Osteoblast (primary cell): ENCODE measurements at places on chromosomes 3 and 15. TPM values are rescaled to one million over a fixed set of nuclear protein-coding genes. Genes with fewer than 3 reads are reported as not detected.

DNA sequence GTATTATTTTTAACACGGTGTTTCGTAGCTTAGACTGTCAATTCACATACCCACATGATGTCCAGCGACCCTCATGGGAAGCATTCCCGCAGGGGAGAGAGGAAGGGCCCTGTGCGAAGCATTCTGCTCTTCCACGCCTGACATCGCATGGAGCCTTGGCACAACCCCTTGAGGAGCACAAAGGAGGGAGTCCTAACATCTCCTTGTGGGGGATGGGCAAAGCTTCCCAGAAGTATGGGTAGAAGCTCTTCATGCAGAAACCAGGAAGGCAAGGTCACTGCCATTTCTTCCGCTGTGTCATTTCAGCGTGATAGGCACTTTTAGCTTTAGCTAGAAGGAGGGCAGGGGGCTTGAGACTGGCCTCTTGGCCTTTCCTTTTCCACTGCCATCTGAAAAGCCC, 28.7 kb upstream of the USP3 start:
- H3K27ac ChIP-seq, result peak overlapping the region; percentile 94
- H3K4me1 ChIP-seq, result peaks cover 51% of the 10 kb centered on the region
- no peak for DNase-seq
- no peaks in the 10 kb centered on the region for H3K36me3 ChIP-seq
- no peaks in the 10 kb centered on the region for H3K27me3 ChIP-seq

- H3K4me3 ChIP-seq, result no peak overlapping the region
- H3K27me3 ChIP-seq, result peaks cover 50% of the 10 kb centered on the region
- no peak overlapping the region for H3K27ac ChIP-seq
- H3K4me1 ChIP-seq, result no peaks in the 10 kb centered on the region
Observed at GRCh38 chr15:69893863-69894262, 203.9 kb downstream of the TLE3 start.

DNA sequence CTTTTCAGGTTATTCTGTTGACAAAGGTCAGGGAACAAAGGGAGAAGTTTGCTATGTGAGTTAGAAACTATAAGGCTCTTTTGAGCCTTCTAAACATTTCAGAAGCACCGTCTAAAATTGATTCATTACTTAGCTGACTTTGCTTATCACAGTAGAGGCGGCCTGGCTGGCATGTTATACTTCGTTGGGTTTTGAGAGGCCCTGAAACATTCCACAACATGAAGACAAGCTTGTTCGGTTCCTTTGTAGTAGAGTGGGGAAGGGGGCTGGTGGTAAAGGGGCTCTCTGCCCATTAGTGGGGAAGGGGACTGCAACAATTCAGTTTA, 23.6 kb downstream of the ZBTB38 start:
- peaks cover 36% of the 10 kb centered on the region for H3K36me3 ChIP-seq
- no peak overlapping the region for H3K27ac ChIP-seq
- H3K4me1 ChIP-seq, result peaks cover 21% of the 10 kb centered on the region
- DNase-seq, result no peak
- H3K4me3 ChIP-seq, result no peak overlapping the region

DNA sequence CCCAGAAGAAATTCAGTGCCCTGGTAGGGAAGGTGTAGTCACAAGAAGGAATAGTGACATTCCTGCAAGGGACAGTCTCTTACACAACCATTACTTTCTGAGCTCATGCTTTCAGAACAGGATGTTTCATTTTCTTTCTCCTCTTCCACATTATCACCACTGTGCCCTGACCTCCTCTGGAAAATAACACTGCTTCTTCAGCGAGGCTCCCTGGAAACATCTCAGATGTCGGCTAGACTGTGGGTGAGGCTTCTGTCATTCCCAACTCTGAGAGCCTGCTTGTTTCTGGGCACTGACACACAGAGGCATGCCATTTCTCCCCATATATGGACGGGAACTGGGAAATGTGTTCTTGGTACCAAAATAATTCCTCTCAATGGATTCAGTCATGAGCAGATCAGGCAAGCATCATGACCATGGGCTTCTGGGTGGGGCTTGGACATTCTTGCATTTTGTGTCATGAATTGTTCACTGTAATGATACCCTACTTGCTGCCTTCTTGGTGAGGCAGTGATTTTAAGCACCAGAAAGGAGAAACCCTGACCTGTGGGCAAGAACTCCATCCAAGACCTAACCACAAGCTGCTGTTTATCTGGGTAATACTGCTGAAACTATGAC, 14.3 kb upstream of the TNFAIP8L3 start:
- H3K27me3 ChIP-seq, result no peaks in the 10 kb centered on the region
- no peaks in the 10 kb centered on the region for H3K36me3 ChIP-seq
- H3K4me3 ChIP-seq, result peak overlapping the region; percentile 45
- peaks cover 35% of the 10 kb centered on the region for H3K4me1 ChIP-seq
- DNase-seq, result peak; percentile 71

The SELENOT gene
- total RNA-seq, result 87.9 and 94.3 TPM in 2 replicates

The TMEM39A gene
- 53.2 and 54.5 TPM in 2 replicates for total RNA-seq

The SV2B gene
- under 0.01 TPM in 1 of 2 replicates, not detected in the other for total RNA-seq

DNA sequence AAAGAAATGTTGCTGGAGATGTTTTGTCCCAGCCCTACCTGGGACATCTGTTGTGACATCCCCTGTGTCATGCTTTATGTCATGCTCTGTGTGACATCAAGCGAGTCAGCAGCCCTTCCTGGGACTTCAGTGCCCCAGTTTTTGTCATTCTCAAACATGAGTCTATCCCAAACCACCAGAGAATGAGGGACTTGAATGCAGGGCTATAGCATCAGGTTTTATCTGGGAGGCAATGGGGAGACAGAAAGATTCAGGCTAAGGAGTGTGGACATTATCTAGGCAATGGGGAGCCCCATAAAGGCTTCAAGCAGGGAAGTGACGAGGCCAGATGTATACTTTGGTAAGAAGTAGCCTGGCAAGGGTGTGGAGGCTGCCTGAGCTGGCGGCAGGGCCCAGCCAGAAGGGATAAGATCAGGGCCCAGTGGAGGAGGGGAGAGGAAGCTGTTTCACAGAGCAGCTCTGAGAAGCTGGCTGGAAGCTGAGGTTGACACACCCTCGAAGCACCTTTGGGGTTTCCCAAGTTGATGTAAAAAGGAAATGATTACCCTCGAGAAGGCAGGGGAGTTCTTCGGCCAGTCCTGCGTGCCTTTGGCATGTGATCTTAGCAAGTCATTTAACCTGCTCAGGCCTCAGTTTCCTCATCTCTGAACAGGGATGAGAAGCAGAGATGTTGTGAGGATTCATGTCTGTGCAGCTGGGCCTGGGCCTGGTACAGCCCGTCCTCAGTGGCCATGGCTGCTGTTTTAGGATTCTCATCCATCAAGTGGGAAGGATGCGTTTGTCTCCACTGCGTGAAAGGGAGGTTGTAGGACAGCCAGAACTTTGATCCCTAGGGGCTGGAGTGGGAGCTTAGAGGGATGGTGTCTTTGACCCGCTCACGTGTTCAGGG, 34.3 kb downstream of the IRAK2 start:
- H3K4me1 ChIP-seq, result peaks cover 47% of the 10 kb centered on the region
- H3K4me3 ChIP-seq, result no peak overlapping the region
- H3K27me3 ChIP-seq, result no peaks in the 10 kb centered on the region
- peak; percentile 88 for DNase-seq
- H3K36me3 ChIP-seq, result peaks cover 9% of the 10 kb centered on the region
- peak overlapping the region; percentile 48 for H3K27ac ChIP-seq

The GABRA5 gene
- not detected in 2 replicates for total RNA-seq

The CCR5 gene
- total RNA-seq, result not detected in 2 replicates

The ACOX2 gene
- total RNA-seq, result 28.6 and 29.8 TPM in 2 replicates

- DNase-seq, result no peak
- H3K36me3 ChIP-seq, result no peaks in the 10 kb centered on the region
- no peak overlapping the region for H3K27ac ChIP-seq
- H3K27me3 ChIP-seq, result no peaks in the 10 kb centered on the region
- no peaks in the 10 kb centered on the region for H3K4me1 ChIP-seq
- H3K4me3 ChIP-seq, result no peak overlapping the region
Observed at GRCh38 chr15:81229586-81229985, 32.9 kb downstream of the IL16 start.

DNA sequence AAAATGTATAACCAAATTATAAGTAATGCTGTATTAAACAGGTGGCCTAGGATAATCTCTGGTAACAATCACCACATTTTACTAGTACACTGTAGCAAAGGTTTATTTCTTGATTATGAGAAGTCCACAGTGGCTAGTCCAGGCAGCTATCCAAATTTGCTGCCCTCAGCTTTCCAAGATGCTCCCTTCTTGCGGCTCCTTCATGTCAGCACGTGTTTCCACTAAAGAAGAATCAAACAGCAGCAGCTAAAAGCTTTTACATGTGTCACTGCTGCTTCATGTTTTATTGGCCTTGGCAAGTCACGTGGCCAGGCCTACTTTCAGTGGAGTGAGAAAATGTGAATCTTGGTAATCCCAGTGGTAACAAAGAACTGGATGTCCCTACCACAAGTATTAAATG, 5.6 kb upstream of the RBMS3 start:
- H3K36me3 ChIP-seq, result no peaks in the 10 kb centered on the region
- peaks cover 12% of the 10 kb centered on the region for H3K4me1 ChIP-seq
- peak; percentile 43 for DNase-seq
- no peaks in the 10 kb centered on the region for H3K27me3 ChIP-seq
- no peak overlapping the region for H3K4me3 ChIP-seq
- H3K27ac ChIP-seq, result no peak overlapping the region

The ATXN7 gene
- total RNA-seq, result 14.4 and 17.0 TPM in 2 replicates

The PP2D1 gene
- total RNA-seq, result not detected in 2 replicates

GRCh38 chr3:10722911-10723310, 93.1 kb upstream of the SLC6A11 start:
- no peak overlapping the region for H3K27ac ChIP-seq
- peaks cover 19% of the 10 kb centered on the region for H3K27me3 ChIP-seq

DNA sequence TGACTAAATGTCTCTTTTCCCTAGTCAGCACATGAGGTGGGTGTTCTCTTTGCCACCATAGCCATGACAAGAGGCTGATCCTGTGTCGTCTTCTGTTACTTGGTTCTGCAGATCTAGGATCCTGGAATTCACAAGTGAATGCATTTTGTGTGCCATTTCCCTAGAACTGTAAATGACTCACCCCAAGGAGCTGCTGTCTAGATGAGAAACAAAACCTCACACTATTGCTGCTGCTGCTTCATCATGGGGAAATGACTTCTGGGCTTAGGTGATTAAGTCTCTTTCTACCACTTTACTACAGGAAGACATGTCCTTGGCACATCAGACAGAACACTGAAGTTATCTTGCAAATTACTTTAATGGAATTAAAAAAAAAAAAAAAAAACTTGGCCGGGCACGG, 54.9 kb downstream of the SLCO3A1 start:
- no peaks in the 10 kb centered on the region for H3K36me3 ChIP-seq
- DNase-seq, result peak; percentile 93
- no peak overlapping the region for H3K4me3 ChIP-seq
- H3K27me3 ChIP-seq, result no peaks in the 10 kb centered on the region
- peaks cover 5% of the 10 kb centered on the region for H3K4me1 ChIP-seq

DNA sequence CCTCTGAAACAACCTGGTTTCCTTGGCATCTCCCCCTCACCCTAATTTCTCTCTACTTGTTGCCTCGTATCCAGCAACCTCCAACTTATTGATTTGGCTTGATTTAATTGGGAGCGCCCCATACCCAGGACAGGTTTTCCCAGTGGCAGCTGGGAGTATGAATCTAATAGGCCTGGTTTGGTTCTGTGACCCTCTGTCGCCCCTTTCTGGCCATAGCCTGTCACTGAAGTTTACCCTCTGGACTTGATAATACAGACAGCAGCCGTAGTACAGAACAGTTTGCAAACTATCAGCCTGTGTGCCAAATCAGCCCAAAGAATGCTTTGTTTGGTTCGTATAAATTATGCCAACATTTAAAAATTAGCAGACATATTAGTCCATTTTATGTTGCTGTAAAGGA, 525.1 kb upstream of the GOLIM4 start:
- no peaks in the 10 kb centered on the region for H3K36me3 ChIP-seq
- no peak overlapping the region for H3K4me3 ChIP-seq
- H3K27ac ChIP-seq, result no peak overlapping the region
- no peaks in the 10 kb centered on the region for H3K27me3 ChIP-seq

DNA sequence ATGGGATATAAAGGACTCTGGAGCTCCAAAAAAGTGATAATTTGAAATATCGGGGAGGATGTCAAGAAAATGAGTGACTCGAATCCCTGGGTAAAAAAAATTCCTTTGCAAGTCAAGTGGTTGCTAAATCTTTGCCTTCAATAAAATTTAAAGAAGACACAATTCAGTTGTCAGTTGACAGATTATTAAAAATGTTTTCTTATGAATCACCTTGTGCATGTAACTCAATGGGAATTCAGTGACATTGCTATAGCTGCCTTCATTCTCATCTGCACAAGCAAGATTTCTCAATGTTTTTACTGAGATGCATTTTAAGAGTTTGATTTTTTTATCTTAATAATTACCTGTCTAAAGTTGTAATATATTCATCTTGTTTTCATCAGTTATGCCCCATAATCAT, 264.0 kb upstream of the IL12A start:
- no peaks in the 10 kb centered on the region for H3K27me3 ChIP-seq
- H3K4me1 ChIP-seq, result peaks cover 20% of the 10 kb centered on the region
- no peak overlapping the region for H3K4me3 ChIP-seq
- H3K36me3 ChIP-seq, result no peaks in the 10 kb centered on the region

- no peaks in the 10 kb centered on the region for H3K36me3 ChIP-seq
- H3K4me1 ChIP-seq, result peaks cover 29% of the 10 kb centered on the region
- H3K27ac ChIP-seq, result no peak overlapping the region
- H3K4me3 ChIP-seq, result no peak overlapping the region
- H3K27me3 ChIP-seq, result no peaks in the 10 kb centered on the region
Observed at GRCh38 chr15:64877435-64877834, 34.3 kb upstream of the ANKDD1A start.

- DNase-seq, result no peak
- no peak overlapping the region for H3K27ac ChIP-seq
- H3K27me3 ChIP-seq, result no peaks in the 10 kb centered on the region
- no peak overlapping the region for H3K4me3 ChIP-seq
- H3K36me3 ChIP-seq, result peaks cover 8% of the 10 kb centered on the region
Observed at GRCh38 chr3:65439641-65440284, 599.0 kb downstream of the MAGI1 start.

DNA sequence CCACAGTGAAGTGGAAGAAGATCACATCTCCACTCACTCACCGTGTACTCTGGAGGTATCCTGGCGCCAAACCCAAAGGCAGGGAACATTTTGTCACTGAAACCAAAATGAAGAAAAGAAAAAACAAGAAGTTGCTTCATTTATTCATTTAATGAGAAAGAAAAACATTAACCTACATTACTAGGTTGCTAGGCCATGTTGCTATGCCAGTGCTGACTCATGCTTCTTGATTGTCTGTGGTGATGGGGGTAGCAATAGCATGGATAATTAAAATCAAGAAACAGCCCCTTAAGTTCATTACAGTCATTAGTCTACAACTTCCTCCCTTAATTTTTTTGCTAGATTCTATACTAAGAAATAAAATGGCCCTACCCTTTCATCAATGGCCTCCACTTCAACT, 52.7 kb upstream of the MRPL3 start:
- no peaks in the 10 kb centered on the region for H3K36me3 ChIP-seq
- H3K4me1 ChIP-seq, result no peaks in the 10 kb centered on the region
- H3K27me3 ChIP-seq, result no peaks in the 10 kb centered on the region
- H3K27ac ChIP-seq, result no peak overlapping the region
- no peak for DNase-seq

DNA sequence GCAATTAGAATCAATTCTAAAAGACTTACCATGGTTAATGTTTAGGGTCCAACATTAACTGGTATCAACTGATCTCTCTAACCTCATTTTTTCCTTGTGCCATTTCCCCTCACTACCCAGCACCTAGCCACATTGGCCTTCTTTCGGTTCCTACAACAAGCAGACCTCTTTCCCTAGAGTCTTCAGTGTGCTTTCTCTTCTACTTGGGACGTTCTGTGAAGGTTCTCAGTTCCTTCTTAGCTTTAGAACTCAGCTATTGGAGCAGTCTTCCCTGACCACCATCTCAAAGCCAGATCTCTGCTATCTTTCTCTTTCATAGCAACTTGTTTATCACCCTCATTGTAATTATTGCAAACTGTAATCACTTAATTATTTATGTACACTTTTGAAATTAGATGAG, 31.5 kb upstream of the MINDY4B start:
- H3K36me3 ChIP-seq, result no peaks in the 10 kb centered on the region
- H3K27me3 ChIP-seq, result peaks cover 16% of the 10 kb centered on the region
- no peak for DNase-seq
- no peak overlapping the region for H3K27ac ChIP-seq
- H3K4me3 ChIP-seq, result no peak overlapping the region
- H3K4me1 ChIP-seq, result no peaks in the 10 kb centered on the region

The THPO gene
- total RNA-seq, result under 0.01 TPM in 1 of 2 replicates, not detected in the other
